ENCODE measurements at places on chromosomes 11 and 22.

GRCh38 chr11:72421351-72421750, 13.0 kb downstream of the CLPB start:
- DNase-seq, result peak; percentile 15

DNA sequence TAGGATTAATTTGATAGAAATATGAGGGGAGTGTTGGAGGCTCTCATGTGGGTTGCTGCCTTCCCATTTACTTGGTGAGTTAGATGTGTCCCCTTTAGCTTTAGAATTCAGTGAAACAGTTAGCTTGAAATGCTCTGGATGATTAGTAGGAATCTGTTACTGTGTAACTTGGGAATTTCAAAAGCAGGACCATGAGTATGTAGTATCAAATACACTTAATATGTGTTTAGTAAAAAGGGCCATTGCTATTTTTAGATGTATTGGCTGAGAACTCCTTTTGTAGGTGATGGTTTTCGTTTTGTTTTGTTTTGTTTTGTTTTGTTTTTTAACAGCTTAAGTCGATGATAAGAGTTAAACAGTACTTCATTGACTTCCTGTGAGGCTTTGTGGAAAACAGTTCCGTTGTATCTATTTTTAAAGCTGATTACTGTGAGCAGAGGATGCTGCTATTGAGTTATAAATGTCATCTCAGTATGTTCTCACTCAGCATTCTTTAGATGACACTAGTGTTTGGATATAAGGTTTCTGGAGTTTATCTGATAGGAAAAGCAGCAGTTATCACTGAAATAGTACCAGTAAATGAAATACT, 53.5 kb downstream of the MCAM start:
- DNase-seq, result no peak

GRCh38 chr22:33112580-33112979, 54.4 kb upstream of the SYN3 start:
- DNase-seq, result no peak

DNA sequence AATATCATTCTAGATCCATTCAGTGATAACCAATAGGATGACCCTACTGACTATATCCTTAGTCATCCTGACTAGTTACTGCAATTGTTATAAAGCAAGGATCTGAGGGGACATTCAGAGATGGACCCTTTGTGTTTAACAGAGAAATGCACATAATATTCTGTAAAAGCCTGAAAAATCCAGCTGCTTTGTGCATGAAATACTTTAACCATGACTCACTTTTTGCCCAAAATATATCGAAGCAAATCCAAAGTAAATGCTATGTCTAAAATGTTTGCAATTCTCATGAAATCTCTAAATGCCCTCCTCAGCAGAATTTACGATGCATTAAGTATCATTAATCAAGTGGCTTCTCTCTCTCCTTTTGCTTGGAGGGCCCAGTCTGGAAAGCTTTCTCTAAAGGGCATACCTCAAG, 178.8 kb upstream of the MTMR2 start:
- no peak for DNase-seq

DNA sequence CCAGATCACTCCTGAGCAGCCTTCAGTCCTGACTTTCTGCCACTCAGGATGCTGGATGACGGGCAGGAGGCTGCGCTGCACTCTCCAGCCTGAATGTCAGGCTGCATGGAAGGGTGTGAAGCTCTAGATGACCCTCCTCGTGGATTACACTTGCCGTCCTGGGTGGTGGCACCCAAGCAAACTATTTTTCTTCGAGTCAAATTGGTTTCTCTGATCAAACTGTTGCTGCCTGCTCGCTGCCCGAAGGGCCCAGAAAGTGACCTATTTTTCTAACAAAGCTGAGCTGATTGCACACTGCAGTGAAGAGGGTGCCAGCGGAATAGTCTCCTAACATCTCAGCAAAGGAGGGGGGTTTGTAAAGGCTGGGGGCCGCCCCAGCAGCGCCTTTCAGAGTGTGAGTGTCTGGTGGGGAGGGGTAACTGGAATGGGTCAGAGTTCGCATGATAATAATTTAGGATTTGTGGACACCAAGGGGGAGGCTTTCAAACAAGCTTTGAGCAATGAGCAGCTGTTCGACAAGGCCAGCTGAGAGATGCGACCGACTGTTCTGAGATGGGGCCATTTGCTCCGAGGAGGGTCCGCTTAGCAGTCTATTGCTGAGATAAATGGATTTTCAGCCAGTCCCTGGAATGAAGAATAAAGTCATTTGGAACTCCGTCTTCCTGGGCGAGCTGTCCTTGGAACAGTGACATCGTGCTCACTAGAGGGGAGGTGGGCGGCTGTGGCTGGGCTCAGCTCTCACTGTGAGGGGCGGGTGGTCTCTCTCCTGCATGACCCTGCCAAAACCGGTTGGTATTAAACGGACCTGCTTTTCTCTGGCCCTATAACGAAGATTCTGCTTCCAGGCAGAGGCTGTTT, 537.6 kb downstream of the BRD1 start:
- no peak for DNase-seq

DNA sequence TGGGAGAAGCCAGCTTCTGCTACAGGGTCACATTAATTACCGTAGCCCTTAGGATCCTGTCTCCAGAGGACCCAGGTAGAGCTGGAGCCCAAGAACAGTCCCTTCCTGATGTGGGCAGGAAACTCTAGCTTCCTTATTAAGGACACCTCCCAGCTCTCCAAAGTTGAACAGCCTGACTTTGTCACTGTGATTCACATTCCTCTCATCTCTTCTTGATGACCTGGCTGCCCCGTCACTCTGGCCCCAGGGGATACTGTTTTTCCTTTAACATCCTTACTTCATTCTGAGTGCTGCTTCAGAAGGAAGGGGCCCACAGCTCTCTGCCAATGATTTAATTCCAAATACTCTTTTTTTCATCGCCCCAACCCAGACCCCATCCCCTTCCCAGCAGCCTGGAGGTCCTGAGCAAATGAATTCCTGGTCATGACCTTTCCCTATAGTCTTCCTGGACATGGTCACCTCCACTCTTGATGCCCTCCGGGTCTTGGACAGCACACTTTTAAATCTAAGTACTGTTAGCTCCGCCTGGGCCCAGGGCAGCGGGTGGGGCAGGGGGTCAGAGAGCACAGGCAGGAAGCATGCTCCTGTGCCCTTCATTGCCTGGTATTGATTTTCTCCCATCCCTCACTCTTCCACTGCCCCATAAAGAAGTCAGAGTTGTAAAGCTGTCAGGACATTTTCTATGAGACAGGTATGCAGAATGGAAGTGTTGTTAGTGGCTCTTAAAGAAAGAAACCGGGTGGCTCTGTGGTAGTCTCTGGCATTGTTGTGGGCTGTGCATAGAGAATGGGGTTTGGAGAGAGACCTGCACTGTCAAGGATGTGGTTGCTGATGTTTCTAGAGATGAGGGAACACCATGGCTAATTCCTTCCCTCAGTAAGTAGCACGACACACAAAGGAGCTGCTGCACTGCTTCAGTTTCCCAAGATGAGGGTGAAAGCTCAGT, 22.3 kb upstream of the SPON1 start:
- DNase-seq, result peak; percentile 23

- no peak for DNase-seq
Measured at GRCh38 chr11:44711113-44711786, 15.5 kb upstream of the TSPAN18 start.

- DNase-seq, result no peak
Measured at GRCh38 chr11:87031433-87032170, 6.1 kb upstream of the TMEM135 start.

DNA sequence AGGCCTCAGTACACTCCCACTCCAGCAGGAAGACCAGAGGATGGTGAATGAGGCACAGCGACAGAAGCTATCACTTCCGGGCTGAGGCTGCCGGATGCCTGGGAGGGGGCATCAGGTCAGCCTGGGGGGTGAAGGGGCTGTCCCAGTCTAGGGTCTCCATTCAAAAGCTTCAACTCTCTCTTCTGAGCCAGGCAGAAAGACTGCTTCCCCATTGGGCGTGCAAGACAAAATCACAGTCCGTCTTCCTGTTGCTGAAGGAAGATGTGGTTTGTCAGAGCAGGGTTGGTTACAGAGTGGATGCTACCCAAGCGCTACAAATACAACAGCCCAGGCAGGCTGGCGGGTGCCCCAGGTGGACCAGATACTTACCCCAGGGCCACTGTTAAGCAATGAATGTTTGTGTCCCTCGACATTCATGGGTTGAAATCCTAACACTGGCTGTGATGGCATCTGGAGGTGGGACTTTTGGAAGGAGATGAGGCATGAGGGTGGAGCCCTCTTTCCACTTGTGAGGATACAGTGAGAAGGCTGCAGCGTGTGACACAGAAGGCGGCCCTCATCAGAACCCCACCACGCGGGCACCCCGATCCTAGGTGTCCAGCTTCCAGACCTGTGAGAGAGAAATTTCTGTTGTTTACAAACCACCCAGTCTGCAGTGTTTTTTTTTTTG, 12.0 kb downstream of the UPK3A start:
- DNase-seq, result no peak

All from RKO (cell line).